ENCODE measurements at places on chromosomes 12 and 14.

GRCh38 chr14:24297190-24297964, 2.2 kb downstream of the DHRS1 start:
- DNase-seq = no peak

DNA sequence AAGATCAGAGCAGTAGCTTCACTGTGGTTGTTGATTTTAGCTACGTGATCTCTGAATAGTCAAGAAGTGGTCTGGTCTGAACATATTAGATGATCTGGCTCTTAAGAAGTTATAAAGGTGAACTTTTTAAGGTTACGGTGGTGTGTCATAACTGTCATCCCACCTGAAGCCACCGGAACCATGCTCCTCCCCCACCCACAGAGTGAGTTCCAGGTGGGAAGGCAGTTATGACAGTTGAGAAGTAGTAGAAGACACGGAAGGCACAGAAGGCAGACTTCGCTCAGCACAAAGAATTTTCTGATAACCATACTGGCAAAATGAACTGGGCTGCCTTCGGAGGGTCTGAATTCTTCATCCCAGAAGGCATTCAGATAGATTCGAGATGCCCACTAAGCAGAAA, 90.0 kb upstream of the RIC8B start:
- DNase-seq = no peak

DNA sequence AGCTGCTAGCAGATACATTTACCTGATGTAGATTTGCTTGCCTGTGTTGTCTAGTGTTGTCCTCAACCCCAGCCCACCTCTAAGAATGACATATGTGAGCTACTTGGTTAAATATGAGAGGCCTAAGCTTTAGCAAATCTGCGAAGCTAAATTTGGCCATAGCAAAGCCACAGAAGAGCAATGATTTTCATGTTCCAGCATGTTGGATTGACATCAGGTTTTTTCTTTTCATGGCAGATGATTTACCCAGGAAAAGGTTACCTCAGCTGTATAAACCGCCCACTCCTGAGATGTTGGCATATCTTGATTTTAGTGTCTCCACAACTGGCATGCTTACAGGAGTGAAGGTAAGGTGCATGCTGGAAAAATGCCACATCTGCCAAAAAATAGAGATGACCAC, 36.4 kb upstream of the ATF1 start:
- no peak for DNase-seq

DNA sequence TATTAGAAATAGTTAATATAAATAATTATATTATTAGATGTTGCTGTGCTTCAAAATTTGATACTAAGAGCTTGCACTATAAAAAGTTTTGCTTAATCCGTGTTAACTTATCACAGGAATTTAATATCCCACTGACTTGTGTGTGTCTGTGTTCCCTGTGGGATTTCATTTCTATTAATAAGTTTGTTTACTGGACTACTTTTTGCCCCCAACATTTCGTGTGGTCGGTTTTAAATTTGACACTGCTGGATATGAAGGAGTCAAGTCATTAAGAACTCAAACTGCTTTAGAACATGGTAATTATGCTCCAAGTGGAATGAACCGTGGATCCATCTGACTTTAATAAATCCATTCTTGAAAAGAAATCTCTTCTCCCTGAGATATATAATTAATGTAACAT, 182.2 kb upstream of the NUDT4 start:
- no peak for DNase-seq

GRCh38 chr14:55574988-55575387, 5.0 kb upstream of the KTN1 start:
- DNase-seq = no peak

- no peak for DNase-seq
Measured at GRCh38 chr12:104758771-104759170, 199.3 kb downstream of the SLC41A2 start.

DNA sequence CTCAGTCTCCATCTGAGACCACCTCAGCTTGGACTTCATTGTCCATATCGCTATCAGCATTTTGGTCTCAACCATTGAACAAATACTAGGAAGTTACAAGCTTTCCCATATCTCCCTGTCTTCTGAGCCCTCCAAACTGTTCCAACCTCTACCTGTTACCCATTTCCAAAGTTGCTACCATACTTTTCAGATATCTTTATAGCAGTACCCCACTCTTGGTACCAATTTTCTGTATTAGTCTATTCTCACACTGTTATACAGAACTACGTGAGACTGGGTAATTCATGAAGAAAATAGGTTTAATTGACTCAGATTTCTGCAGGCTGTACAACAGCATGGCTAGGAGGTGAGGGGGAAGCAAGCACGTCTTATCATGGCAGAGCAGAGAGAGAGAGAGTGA, 53.8 kb downstream of the PRKCH start:
- DNase-seq = no peak

- DNase-seq = no peak
Measured at GRCh38 chr14:75259510-75259855, 19.1 kb upstream of the FOS start.

DNA sequence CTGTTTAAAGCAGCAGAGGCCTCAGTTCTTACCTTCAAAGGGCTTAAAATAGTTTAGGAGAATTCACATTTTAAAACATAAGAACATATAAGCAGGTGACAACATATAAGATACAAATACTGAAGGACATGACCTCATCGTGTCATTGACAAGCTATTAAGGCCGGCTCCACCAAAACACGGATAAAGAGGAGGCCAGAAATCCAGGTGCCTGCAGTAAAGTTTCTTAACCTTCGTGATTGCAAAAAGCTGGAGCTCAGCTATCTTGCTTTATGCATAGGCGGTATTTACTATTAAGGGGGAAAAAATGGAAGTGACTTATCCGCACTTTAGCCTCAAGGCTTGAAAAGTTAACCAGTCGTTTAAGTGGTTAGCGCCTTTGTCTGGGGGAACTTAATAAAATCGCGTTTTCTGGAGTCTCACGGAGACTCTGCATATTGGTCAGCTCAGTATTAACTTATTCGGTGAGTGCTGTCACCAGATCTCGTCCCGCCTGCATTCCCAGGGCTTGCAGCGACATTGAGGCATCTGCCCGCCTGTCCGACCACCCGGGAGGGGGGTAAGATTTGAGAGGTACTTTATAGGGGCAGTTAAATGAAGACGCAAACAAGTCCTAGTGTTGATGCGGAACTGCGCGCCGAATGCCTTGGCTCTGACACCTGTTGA, 1.1 kb upstream of the SP1 start:
- no peak for DNase-seq
